ENCODE measurements at places on chromosomes 7 and 10. TPM values are rescaled to one million over a fixed set of nuclear protein-coding genes. Genes with fewer than 3 reads are reported as not detected.

DNA sequence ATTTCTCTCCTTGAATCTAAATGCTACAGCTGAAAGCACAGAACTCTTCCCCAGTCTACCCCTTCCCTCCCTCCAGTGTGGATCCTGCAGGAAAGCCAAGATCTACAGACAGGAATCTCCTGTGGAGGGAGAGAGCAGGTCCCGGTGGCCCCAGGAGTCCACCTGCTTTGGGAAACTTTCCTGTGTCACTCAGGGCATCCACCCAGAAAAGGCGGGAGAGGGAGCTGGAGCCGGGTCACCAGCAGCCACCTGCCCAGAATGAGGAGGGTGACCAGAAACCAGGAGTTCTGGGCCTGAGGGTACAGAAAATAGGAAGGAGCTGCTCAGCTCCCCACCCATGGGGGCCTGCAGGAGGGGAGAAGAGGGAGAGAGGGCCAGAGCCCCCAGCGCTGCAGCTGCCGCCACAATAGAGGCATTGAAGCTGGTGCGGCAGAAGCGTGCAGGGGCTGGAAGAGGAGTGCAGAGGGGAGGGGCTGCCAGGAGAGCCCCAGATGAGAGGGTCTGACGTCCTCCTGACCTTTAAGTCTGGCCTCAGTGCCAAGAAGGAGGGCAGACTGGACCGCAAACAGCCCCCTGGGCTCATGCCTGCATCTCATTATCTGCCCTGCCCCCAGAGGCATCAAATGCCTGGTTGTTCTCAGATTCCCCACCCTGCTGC lies 56.3 kb upstream of the TMEM72 start:
- no peak for DNase-seq

- DNase-seq = no peak
Measured at GRCh38 chr10:72952189-72952588, 2.4 kb downstream of the PLA2G12B start.

SMARCD3 gene
- 15.0 TPM for total RNA-seq

- DNase-seq = no peak
Measured at GRCh38 chr10:43376828-43377423, 5.5 kb downstream of the FXYD4 start.

TMEM176B gene
- total RNA-seq = 0.75 TPM

- DNase-seq = no peak
Measured at GRCh38 chr7:92246360-92247101, 757 bp downstream of the ANKIB1 start.

TMEM130 gene
- total RNA-seq = 0.60 TPM

GRCh38 chr10:71718165-71718698 lies 1.3 kb downstream of the C10orf105 start:
- no peak for DNase-seq

- DNase-seq = no peak
Measured at GRCh38 chr10:132737390-132738048, 48.4 kb downstream of the NKX6-2 start.

- no peak for DNase-seq
Measured at GRCh38 chr7:98091061-98091460, 15.6 kb upstream of the LMTK2 start.

DNA sequence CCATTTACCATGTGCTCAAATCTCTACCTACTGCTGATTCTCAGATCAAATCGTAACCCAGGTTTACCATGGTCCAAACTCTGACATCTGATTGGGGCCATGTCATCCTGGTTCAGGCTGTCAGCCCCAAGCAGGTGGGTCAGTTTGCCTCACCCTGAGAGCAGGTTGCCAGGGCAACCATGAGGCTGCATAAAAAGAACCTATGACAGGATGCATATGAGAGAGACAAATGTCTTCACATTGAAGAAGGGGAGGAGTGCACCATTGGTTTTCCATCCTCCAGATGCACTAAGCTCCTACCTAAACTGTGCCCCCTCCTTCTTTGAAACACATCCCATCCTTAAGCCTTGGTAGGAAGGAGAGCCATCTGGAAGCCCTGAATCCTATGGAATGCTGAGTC lies 10.2 kb downstream of the PRSS1 start:
- no peak for DNase-seq

DNA sequence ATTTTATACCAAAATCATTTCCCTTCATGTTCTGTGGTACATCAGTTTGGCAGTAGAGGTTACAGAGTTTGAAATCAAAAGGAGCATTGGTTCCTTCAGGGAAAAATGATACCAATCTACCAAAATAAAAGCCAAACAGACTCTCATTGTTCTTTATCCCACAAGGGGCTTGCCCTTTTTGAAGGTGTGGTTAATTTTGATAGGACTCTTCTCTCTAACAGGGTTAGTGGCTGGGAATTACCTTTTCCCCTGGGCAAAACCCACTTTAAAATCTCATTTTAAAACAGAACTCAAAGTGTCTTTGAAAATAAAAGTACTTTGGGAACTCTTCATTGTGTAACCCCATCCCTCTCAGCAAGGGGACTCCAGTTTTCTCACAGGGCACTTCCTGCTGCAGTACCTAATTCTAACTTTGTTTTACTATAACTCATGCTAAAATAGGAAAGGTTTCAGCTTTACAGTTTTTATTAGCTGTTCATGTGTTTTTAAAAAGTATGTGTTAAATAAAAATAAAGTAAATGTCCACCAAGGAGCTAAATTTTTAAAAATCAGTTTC lies 30.6 kb downstream of the SMNDC1 start:
- DNase-seq = no peak

PLXDC2 gene
- total RNA-seq = 7.8 TPM

PRRT4 gene
- total RNA-seq = not detected

DNA sequence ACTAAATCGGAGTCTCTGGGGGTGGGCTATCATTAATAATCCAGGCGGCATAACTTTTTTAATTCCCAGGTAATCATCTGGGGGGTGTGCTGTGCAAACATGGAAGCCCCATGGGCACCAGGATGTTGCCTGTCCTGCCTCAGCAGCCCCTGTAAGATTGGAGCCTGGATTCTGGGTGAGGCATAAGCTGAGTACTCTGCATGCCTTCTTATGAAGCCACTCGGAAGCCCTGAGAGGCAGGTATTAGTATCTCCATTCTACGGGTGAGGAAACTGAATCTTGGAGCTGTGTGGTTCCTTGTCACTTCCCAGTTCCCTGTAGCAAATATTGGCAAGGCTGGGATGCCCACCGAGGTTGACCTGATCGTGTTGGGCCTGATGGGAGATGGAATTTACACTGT lies 7.4 kb upstream of the OPN4 start:
- DNase-seq = no peak

- no peak for DNase-seq
Measured at GRCh38 chr10:14604181-14605142, 170.2 kb downstream of the FAM107B start.

DNA sequence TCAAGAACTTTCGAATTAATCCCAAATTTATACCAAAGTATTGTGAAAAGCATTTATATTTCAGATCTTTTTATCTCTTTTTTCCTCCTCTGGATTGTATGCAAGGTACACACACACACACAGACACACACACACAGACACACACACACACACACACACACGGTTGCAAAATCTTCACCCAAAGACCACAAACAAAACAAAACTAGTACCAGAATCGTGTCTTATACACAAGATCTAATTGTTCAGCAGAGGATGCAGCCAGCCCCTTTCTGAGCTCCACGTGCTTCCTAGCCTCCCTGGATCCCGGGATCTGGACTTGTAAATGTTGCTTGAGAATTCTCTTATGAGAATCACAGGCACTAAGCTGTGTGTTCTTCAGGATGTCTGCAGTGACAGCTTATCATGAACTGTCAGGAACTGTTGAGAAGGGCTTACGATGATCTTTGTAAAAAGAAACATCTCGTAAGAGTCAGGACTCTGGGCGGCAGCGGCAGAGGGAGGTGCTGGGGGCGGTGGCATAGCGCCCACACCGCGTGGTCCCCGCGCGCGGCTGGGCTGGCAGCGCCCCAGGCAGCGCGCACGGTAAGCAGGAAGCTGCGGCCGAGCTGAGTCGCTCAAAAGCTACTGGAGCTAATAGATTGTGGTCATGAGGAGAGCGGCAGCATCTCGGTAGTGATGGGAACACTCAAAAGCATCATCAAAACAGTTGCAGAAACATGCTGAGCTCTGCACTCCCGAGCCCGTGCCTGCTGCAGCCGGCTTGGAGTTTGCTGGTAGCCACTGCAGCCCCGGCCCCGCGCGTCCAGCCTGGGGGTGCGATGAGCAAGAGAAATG lies 277.6 kb downstream of the GATA3 start:
- DNase-seq = peak; percentile 13

DNA sequence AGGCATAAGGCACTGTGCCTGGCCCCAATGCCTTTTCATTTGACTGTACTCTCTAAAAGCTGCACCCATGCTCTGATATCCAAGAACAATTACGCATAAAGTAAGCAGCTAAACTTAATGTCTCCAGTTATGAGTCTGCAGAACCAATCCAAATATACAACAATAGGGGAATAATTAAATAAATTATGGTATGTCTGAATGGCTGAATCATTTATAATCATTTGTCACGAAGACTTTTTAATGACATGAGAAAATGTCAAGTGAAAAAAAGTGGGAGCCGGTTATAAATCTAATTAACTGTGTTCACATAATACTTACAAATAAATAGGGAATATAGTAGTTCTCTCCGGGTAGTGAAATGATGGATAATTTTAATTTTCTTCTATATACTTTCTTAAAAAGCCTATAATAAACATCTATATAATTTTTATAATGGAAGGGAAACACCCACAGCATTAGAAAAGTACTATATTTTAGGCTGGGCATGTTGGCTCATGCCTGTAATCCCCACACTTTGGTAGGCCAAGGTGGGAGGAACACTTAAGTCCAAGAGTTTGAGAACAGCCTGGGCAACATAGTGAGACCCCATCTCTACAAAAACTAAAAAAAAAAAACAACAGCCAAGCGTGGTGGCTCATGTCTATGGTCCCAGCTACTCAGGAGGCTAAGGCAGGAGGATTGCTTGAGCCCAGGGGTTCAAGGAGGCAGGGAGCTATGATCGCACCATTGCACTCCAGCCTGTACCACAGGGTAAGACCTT lies 14.2 kb downstream of the SLC37A3 start:
- DNase-seq = no peak

DNA sequence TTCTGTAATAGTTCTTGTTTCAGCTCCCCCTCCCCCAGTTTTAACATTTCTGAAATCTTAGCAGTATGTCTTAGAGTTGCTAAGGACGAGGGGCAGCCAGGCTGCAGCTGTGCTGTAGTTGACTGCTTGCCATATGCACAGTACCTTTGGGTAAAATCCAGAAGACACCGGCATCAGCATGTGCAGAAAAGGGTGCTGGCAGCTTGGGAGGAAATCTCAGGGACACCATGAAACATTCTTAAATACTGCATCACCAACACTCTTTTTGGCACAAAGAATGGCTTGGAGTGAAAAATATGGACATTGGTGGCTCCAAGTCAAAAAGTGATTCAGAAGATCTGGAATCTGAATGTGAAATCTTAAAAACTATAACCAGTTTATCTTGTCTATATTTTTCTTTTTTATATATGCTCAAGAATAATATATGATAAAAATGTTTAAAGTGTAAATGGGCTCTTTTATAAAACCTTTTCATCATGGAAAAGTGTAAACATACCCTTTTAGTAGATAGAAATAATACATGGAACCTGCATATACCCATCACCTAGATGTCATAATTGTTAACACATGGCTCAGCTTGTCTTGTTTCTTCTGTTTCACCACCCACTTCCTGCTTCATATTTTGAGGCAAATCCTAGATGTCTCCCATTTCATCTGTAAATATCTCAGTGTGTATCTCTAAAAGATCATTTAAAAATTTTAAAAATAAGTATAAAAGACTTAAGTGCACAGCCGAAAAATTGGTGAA lies 34.4 kb upstream of the ARMS2 start:
- DNase-seq = no peak

HECW1 gene
- 3.1 TPM for total RNA-seq

VIPR2 gene
- not detected for total RNA-seq

GRCh38 chr7:131747658-131748232 lies 191.3 kb upstream of the PODXL start:
- no peak for DNase-seq

GRCh38 chr10:124739986-124740368 lies 4.2 kb downstream of the FAM53B start:
- no peak for DNase-seq

TMEM243 gene
- 60.6 TPM for total RNA-seq

DNA sequence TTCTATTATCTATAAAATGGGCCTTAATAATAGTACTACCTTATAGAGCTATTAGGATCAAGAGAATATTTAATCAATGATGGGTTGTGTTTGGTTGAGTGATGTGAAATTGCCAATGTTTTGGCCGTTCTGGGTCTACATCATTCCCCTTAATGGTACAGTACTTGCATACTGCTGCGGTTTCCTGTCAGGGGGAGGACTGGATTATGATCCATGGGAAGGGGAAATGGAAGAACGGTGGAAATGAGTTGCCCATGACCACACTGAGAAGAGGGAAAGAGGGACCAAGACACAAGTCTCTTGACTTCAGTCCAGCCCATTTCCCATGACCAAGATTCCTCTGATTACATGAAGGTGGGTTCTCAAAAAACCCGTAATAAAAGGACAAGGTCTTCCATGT lies 999 bp upstream of the MRPS24 start:
- no peak for DNase-seq

AKR1C8 gene
- 0.05 TPM for total RNA-seq

DNA sequence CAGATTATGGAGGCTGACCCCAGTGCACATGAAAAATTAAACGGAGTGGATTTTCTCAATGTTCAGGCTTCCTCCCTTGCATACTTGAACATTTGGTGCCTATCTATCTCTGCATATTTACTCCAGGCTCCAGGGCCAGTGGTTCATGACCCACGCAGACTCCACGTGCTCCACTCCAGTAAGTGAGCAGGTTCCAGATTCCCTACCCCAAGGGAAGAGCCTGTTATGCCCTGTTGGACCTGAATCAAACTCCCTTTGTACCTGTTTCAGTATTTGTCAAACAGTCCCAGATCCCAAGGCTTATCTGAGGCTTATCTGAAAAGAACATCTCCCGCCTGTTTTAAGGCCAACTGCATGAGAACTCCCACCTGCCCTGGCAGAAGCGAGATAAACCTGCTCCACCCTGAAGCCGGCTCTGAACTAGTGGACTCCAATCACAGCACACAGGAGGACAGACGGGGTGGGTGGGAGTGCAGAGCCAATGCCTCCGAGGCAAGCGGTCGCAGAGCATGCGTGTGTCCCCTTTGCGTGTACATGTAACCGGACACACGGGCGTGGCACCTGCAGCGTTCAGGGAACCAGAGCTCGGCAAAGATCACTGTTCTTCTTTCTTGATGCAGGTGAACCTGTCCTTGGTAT lies 2.3 kb upstream of the FUOM start:
- DNase-seq = no peak

All from renal cortical epithelial cell (primary cell).